Left ventricle myocardium superior (tissue), 1 donor: ENCODE measurements at places on chromosomes 12 and 14. TPM values are rescaled to one million over a fixed set of nuclear protein-coding genes. Genes with fewer than 3 reads are reported as not detected.

DNA sequence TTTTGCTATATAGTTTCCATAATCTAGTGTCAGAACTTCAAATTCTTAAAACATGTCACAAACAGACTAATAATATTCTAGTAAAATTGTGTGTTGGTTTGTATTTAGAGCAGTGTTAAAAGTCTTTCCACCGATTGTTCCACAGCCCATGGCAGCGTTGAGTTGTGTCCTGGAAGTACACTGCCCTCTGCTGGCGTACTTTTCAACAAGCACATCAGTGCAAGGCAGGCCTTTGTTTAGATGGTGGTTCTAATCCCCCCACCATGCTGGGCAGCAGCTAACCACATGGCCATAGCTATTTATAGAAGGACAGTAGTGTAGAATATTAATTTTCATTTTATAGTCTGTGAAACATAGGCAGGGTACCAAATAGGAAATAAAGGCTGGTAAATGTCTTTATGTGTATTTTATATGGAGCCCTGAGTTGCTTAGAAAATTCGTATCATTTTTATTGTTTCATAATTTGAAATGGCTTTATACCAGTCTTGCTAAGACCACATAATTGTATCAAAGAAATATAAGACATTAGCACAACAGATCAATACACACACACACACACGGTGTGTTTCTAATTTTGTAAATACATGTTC, 235.4 kb downstream of the SEC23A start:
- peak; percentile 53 for DNase-seq

Gene RFX4
- total RNA-seq, result not detected

Gene ABCC9
- total RNA-seq, result 83.1 TPM

GRCh38 chr12:41993283-41993682, 151.4 kb downstream of the GXYLT1 start:
- DNase-seq, result no peak

Gene KRT71
- not detected for total RNA-seq

- DNase-seq, result no peak
Measured at GRCh38 chr14:100822532-100823296, 3.2 kb upstream of the MEG3 start.

DNA sequence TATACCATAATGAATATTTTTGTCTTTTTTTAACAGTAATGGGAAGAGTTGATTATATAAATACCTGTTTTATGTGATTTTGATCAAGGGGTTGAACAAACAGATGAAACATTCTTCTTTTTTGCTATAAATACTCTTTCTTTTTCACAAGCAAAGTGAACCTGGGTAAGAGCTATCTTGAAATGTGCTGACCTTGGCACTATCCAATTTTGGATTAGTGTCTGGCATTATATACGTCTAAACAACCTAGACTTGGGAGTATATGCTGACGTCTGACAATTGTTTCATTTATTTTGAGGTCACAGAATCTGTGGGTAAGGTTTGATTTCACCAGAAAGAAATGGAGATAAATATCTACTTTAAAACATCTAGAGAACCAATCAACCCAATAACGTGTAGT, 716.0 kb upstream of the STXBP6 start:
- no peak for DNase-seq

Gene ZCRB1
- 58.6 TPM for total RNA-seq

DNA sequence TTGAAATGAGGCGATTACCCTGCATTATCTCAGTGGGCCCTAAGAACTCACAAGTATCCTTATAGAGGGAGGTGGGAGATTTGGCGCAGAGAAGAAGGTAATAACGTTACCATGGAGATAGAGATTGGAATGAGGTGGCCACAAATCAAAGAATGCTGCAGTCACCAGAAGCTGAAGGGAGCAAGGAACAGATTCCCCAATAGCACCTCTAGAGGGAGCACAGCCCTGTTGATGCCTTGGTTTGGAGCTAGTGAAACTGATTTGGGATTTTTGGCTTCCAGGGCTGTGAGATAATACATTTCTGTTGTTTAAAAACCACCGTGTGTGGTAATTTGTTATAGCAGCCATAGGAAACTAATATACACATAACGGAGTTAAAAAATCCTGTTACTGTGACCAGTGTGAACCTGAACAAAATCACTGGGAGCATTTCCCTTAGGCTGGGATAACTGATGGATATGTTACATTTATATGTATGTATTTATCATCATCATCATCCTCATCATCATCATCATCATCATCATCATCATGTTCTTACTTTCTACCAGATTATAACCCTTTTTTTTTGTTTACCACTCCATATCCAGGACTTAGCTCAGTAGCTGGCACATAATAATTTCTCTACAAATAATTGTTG, 100.3 kb downstream of the LIN7A start:
- no peak for DNase-seq

- no peak for DNase-seq
Measured at GRCh38 chr12:45827974-45828373, 98.5 kb downstream of the ARID2 start.
